Psoas muscle (tissue), 8 donors: ENCODE measurements at places on chromosomes 3 and 15. TPM values are rescaled to one million over a fixed set of nuclear protein-coding genes. Genes with fewer than 3 reads are reported as not detected.

GRCh38 chr15:50750227-50750705 is 15.2 kb downstream of the SPPL2A start:
- no peak overlapping the region for H3K4me3 ChIP-seq
- H3K27ac ChIP-seq, result peak overlapping the region; percentile 25
- H3K36me3 ChIP-seq, result no peaks in the 10 kb centered on the region
- no peaks in the 10 kb centered on the region for H3K27me3 ChIP-seq
- peaks cover 38% of the 10 kb centered on the region for H3K4me1 ChIP-seq

- H3K27ac ChIP-seq, result no peak overlapping the region
- H3K36me3 ChIP-seq, result no peaks in the 10 kb centered on the region
- H3K27me3 ChIP-seq, result peaks cover 9% of the 10 kb centered on the region
- no peaks in the 10 kb centered on the region for H3K4me1 ChIP-seq
Observed at GRCh38 chr3:11950576-11950975, 53.6 kb upstream of the SYN2 start.

DNA sequence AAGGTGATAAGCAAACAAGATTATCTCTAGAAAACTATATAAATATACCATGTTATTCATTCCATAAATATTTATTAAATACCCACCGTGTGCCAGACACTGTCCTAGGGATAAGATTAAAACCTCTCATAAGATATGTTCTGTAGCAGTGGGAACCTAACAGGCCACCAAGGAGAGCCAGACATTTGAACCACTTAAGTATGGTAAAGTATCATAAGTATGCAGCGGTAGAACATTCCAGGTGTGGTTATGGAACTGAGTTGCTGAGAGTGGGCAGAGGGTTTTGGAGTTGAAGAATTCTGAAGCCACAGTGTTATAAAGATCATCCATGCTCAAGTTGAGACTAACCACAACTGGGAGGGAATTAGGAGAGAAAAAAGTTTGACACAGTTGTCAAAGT is 14.7 kb downstream of the FILIP1L start:
- peak overlapping the region; percentile 46 for H3K4me3 ChIP-seq
- H3K27ac ChIP-seq, result peak overlapping the region; percentile 84
- H3K36me3 ChIP-seq, result no peaks in the 10 kb centered on the region
- DNase-seq, result no peak
- no peaks in the 10 kb centered on the region for H3K27me3 ChIP-seq

Gene CCDC13
- total RNA-seq, result 1.1 TPM

DNA sequence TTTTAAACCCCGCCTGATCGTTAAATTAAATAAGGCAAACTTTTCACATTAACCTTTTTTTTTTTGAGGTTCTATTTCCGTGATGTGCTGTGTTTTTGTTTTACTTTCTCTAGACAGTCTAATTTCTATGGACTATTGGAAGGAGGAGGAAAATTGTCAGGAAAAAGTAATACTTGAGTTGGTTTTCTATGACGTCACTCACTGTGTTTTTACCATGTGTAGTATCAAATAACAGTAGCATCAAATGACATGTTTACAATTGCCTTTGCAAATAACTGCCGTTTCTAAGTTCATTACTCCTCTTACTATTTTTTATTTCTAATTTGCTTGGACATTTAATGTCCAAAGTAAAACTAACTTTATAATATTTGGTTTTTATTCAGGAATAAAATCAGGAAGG is 32.3 kb downstream of the MYO1E start:
- H3K27ac ChIP-seq, result no peak overlapping the region
- no peaks in the 10 kb centered on the region for H3K27me3 ChIP-seq
- DNase-seq, result no peak
- H3K36me3 ChIP-seq, result no peaks in the 10 kb centered on the region

- DNase-seq, result no peak
- H3K36me3 ChIP-seq, result no peaks in the 10 kb centered on the region
- H3K4me3 ChIP-seq, result no peak overlapping the region
- H3K4me1 ChIP-seq, result peaks cover 18% of the 10 kb centered on the region
Observed at GRCh38 chr3:16106050-16106449, 68.4 kb upstream of the GALNT15 start.

Gene FAM174B
- 13.5 TPM for total RNA-seq

GRCh38 chr3:80018375-80018774 is 250.6 kb upstream of the ROBO1 start:
- no peaks in the 10 kb centered on the region for H3K4me1 ChIP-seq
- DNase-seq, result no peak
- no peaks in the 10 kb centered on the region for H3K36me3 ChIP-seq
- H3K27ac ChIP-seq, result no peak overlapping the region
- H3K4me3 ChIP-seq, result no peak overlapping the region

Gene GOLGA8K
- total RNA-seq, result 0.30 TPM

DNA sequence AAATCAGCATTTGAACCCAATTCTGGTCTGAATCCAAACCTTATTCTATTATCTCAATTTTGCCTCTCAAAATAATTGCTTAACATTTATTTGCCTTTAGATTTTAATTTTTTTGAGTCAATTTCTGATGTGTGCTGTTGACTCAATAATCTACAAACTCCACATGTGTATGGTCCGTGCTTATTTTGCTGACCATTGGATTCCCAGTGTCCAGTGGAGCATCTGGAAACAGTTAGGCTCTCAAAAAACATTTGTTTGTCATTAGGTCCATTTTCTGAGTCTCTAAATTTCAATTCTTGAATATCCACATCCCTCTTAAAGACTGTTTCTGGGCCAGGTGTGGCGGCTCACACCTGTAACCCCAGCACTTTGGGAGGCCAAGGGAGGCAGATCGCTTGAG is 19.2 kb upstream of the MYZAP start:
- no peak overlapping the region for H3K27ac ChIP-seq
- H3K27me3 ChIP-seq, result no peaks in the 10 kb centered on the region
- no peaks in the 10 kb centered on the region for H3K4me1 ChIP-seq
- no peaks in the 10 kb centered on the region for H3K36me3 ChIP-seq
- no peak overlapping the region for H3K4me3 ChIP-seq
- DNase-seq, result no peak

Gene GABRA5
- total RNA-seq, result not detected

DNA sequence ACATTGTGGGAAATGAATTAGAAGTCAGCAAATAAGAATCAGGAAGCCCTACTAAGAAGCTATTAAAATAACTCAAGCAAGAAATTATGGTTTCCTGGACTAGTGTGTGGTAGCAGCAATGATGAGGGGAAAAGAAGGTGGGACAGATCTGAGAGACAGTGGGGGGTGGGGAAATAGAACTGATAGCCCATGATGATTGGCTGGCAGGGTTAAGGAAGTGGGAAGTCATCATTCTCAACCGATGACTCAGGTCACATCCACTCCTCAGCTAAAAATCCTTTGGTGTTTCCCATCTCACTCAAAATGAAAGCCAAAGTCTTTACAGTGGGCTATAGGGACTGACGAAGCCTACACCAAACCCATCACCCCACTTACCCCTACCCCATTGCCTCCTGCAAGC is 153.9 kb upstream of the ARHGEF26 start:
- DNase-seq, result no peak
- H3K27me3 ChIP-seq, result no peaks in the 10 kb centered on the region
- no peaks in the 10 kb centered on the region for H3K36me3 ChIP-seq
- no peak overlapping the region for H3K4me3 ChIP-seq
- no peak overlapping the region for H3K27ac ChIP-seq
- H3K4me1 ChIP-seq, result no peaks in the 10 kb centered on the region

DNA sequence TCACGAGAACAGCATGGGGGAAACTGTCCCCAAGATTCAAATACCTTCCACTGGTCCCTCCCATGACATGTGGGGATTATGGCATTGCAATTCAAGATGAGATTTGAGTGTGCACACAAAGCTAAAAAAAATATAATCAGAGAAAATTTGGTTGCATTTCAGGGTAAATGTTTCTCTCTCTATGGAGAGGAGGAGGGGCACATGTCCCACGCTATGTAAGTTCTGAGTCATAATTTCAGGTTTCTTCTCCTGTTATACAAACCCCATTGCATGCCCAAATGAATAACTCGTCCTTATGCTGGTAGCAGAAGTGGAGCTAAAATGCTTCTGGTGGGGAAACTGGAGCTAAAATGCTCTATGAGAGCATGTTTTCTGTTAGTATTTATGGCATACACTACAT is 209.7 kb upstream of the DCBLD2 start:
- H3K27me3 ChIP-seq, result no peaks in the 10 kb centered on the region
- DNase-seq, result no peak
- H3K27ac ChIP-seq, result no peak overlapping the region
- no peak overlapping the region for H3K4me3 ChIP-seq
- no peaks in the 10 kb centered on the region for H3K4me1 ChIP-seq

GRCh38 chr15:84625123-84625522 is 24.3 kb downstream of the ZSCAN2 start:
- no peaks in the 10 kb centered on the region for H3K4me1 ChIP-seq
- no peaks in the 10 kb centered on the region for H3K27me3 ChIP-seq
- no peak overlapping the region for H3K4me3 ChIP-seq
- DNase-seq, result no peak
- H3K27ac ChIP-seq, result no peak overlapping the region

DNA sequence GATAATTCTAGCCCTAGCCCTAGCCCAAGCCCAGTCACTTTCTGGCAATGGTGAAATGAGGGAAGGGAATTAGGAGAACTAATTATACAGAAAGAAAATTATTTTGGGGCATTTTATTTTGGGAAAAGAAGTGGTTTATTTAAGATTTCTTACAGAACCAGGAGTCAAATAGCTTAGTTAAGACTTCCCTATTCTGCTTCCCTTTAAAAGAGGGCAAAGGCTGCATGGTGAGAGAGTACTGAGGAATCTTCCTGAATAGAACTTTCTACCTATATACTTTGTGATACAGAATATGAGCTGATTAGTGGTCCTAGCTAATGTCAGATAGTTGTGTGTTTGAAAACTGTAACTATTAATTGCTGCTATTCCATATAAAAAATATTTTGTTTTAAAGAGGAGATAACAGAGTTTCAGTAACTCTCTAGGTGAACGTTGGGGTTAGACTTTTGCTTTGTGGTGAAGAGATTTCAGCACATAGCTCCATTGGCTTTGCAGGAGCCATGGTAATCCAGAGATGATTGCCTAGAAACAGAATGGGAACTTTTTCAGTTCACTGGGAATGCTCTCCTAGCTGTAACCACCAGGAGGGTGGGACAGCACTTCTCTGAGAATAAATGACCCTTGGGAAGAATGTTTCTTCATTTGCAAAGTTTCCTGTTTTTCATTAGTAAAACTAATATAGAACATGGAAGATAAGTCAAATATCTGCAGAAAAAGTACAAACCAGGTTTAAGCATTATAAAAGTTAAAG is 5.3 kb upstream of the GCSAM start:
- H3K27me3 ChIP-seq, result no peaks in the 10 kb centered on the region
- no peak overlapping the region for H3K4me3 ChIP-seq
- H3K27ac ChIP-seq, result no peak overlapping the region
- no peaks in the 10 kb centered on the region for H3K36me3 ChIP-seq
- H3K4me1 ChIP-seq, result peaks cover 4% of the 10 kb centered on the region

DNA sequence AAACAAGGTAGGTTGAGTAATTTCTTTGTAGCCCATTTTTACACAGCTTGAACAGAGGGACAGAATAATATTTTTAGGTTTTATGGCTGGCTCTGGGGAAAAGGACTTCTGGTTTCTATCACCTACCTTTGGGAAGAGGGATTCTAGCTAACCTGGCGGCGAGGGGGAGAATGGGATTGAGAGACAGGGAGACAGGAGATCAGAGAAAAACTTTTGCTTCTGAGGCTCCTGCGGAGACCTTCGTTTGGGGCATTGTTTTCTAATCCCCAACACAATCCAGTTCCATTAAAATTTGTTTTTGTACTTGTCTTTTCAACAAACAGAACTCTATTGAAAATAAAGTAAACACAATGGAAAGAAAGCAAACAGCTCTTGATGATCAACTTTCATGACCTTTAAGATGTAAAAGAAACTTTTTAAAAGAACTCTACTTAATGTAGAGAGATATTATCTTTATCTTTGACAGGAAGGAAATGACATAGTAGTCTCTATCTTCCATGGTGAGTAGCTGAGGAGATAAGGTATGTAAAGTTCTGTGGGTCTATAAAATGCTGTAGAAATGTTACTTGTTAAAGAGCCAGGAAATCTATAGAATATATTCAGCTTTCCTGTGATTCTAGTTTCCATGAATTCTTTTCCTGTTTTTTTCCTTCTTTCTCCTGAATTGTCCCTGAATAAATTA is 37.0 kb upstream of the P2RY1 start:
- no peak for DNase-seq
- no peaks in the 10 kb centered on the region for H3K4me1 ChIP-seq
- no peak overlapping the region for H3K4me3 ChIP-seq
- no peaks in the 10 kb centered on the region for H3K27me3 ChIP-seq
- no peaks in the 10 kb centered on the region for H3K36me3 ChIP-seq
- no peak overlapping the region for H3K27ac ChIP-seq

- no peaks in the 10 kb centered on the region for H3K27me3 ChIP-seq
- no peak for DNase-seq
- no peaks in the 10 kb centered on the region for H3K36me3 ChIP-seq
- no peak overlapping the region for H3K4me3 ChIP-seq
Observed at GRCh38 chr3:116947148-116947547, 237.6 kb downstream of the TUSC7 start.

Gene HYAL1
- 20.8 TPM for total RNA-seq

DNA sequence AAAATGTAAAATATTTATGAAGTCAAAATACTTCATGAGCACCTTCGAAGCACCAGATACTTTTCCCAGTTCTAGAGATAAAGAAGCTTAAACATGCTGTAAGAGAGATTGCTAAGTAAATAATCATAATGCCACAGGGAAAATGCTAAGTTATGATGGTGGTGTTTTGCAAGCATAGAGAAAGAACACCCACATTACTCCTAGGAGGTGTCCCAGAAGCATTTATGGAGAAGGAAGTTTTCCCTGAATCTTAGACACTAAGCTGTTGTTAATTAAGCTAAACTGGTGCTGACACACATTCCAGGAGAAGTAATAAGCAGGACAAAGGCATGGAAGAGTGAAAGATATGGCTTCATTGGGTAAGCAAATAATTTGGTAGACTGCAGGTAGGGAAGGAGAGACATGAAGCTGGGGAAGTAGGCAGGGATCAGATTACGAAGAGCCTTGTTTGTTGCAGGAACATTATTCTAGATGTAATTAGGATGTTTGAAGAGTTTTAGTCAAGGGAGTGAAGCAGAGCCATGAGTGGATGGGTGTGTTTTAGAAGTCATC is 40.4 kb upstream of the CHMP2B start:
- H3K36me3 ChIP-seq, result no peaks in the 10 kb centered on the region
- H3K27ac ChIP-seq, result no peak overlapping the region
- H3K4me3 ChIP-seq, result no peak overlapping the region
- no peaks in the 10 kb centered on the region for H3K4me1 ChIP-seq

GRCh38 chr3:48656841-48657281 is 5.8 kb downstream of the CELSR3 start:
- H3K27ac ChIP-seq, result peak overlapping the region; percentile 67
- peak overlapping the region; percentile 80 for H3K4me3 ChIP-seq
- peaks cover 22% of the 10 kb centered on the region for H3K27me3 ChIP-seq

Gene STRIT1
- total RNA-seq, result 1,417 TPM

- no peaks in the 10 kb centered on the region for H3K4me1 ChIP-seq
- no peaks in the 10 kb centered on the region for H3K36me3 ChIP-seq
- H3K4me3 ChIP-seq, result no peak overlapping the region
Observed at GRCh38 chr3:104257486-104257885, 1109.2 kb upstream of the ALCAM start.

Gene LNP1
- total RNA-seq, result 2.1 TPM

Gene BFSP2
- total RNA-seq, result not detected
